ENCODE measurements at places on chromosomes 6 and 20.

DNA sequence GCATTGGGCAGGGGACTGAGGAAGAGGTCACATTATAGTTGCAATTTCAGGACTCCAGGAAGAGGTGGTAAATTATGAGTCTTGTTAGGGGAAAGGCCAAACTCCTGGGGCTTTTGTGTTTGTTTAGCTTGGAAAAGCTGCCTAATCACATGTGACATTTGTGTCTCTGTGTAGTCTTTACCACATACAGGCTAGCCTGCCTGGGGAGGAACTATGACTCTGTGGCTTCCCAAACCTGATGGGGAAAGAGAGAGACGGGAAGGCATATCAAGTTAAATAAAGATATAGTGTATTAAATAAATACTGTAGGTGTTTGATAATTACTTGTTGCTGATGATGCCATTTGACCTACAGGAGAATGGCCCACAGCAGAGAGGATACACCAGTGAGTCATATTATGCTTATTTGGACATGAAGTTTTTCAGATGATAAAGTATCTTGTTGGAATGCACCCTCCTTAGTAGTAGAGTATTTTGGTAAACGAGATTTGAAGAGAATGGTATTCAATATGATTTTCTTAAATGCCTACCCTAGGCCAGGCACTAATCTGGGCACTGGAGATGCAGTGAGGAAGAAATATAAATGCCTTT lies 4.0 kb downstream of the BLTP3A start:
- DNase-seq, result no peak

GRCh38 chr6:149925253-149925973 lies 2.5 kb upstream of the RAET1G start:
- DNase-seq, result no peak

GRCh38 chr6:35146453-35146852 lies 5.3 kb upstream of the TCP11 start:
- peak; percentile 8 for DNase-seq

GRCh38 chr6:110682460-110682853 lies 132.8 kb downstream of the CDK19 start:
- DNase-seq, result peak; percentile 61

DNA sequence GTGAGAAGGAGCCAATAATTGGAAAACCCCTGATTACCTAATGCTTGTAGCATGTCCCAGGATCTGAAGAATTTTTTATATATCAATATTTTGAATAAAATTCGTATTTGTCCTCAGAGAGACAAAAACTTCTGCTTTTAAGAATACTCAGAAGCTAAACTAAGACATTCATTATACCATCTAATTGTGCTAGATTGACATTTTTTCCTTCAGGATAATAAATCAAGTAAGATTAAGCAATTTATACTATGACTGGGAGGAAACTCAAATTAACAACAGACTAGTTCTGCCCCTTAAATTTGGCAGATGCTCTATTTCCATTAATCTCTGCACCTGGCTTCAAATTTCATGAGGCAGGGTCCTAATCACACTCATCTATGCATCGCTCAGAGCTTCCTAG lies 291.4 kb downstream of the PLCB1 start:
- peak; percentile 18 for DNase-seq

DNA sequence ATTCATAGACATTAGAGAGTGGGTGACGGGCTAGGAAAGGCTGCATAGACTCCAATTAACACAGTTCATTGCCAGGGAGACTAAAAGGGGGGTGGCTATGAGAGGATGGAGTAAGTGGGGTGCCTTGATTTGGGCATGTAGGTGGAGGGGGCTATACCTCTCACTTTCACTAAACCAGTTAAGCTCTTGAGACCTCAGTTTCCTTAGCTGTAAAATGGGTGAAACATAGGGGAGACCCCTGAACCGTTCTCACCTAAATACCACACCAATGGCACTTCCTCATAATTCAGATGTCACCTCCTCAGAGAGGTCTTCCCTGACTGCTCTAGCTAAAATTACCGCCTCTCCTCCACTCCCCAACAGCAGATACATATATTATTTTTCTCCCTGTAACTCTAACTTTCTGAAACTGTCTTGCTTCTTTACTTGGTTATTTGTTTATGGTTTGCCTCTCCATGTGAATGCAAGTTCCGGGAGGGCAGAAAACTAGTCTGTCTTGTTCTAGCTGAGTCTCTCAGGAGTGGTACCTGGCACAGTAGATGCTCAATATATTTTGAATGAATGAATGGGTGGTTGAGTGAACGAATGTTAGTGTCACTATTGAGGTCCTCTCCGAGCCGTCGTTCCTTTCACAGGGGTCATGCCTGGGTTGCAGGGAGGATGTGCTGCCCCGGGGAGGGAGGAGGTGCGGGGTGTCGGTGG lies 615 bp upstream of the EYA2 start:
- DNase-seq, result no peak

DNA sequence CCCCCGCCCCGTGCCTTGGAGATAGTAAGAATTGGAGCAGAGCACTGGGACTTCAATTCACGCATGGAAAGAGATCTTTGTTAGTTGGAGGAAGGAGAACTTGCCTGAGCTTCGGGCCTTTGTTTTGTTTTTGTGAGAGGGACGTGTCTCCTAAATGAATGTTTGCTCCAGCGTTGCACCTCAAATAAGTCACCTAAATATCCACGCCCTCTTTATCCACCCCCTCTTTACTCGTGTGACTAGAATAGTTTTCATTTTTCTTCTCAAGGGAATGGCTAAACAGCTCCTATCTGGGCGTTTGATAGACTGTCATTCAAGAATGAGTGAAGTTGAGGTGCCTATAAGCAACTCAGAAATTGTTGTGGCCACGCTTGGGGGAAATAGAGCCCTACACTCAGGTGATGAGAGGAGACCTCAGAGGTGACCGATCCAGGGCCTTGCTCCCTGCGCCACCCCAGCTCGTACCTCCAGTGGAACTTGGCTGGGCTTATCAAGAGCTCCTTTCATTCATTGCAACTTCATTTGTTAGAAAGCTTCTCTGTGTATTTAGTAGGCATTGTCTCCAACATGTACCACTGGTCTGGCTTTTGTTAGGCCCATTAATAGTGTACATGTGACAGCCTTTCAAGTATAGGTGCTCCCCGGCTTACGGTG lies 861 bp downstream of the PCMTD2 start:
- no peak for DNase-seq

DNA sequence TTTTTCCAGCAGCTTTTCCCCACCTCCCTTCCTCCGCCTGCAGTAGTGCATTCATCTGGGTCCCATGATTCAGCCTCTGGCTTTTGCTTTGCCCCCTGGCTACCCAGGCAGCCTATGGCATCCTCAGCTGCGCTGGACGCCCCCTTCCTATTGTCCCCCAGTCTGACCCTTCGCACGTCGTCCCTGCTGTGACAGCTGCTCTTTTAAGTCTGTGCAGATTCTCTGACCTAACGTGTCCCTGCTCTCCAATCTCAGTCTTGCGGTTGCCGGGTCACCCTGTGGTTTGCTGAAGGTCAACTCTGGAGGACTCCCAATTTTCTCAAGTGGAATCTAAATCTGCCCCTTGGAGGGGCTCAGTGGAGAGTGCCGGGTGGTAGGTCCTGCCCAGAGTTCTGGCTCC lies 294.3 kb downstream of the CDC5L start:
- DNase-seq, result no peak

DNA sequence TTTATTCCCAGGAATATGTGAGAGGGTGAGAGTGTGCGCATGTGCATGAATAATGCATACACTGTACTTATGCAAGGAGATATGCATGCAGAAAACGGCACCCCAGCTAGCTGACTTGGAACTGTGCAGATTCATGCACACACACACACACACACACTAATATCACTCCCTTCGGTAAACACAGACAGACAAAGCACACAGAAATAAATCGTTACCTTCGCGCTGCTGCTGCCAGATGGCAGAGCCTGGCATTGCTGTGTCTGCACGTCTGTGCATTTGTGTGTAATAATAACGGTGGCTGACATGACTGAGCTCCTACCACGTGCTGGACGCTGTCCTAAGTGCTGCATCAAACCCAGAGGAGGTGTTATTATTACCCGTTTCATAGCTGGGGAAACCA lies 36.8 kb downstream of the PREX1 start:
- DNase-seq, result peak; percentile 93

GRCh38 chr6:7006515-7007191 lies 101.1 kb upstream of the RREB1 start:
- DNase-seq, result no peak

- DNase-seq, result no peak
Observed at GRCh38 chr6:144055121-144055931, 40.0 kb downstream of the SF3B5 start.

GRCh38 chr6:143739341-143739851 lies 61.6 kb downstream of the PHACTR2 start:
- no peak for DNase-seq

- no peak for DNase-seq
Observed at GRCh38 chr20:40821429-40821828, 132.4 kb upstream of the MAFB start.
